Femur (tissue), 1 donor: ENCODE measurements at places on chromosomes 5 and 9.

GRCh38 chr5:106875591-106876297 is 795.0 kb downstream of the EFNA5 start:
- no peak for DNase-seq

DNA sequence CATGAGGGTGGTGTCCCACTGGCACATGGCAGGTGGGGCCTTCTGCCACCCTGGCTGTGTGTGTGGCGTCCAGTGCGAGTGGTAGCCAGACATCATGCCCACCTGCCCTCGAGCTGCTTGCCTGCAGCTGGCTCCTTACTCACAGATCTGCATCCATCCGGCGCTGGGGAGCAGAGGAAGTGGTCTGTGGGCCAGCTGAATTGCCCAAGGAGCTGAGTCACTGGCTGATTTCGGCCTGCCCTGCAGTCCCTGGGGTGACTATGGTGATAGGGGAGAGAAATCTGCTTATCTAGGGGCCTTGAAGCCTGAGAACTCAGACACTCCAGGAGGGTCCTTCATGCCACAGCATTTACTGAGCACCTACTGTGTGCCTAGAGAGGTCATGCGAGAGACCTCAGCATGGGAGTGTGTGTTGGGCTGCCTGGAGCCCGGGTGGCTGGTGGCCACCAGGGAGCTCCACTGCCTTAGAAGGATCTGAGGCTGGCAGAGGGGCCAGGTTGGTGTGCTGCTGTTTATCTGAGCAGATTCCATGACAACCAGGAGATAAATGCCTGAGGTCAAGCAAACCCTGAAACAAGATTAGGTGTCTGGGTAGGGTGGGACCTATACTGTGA is 57.1 kb downstream of the SLC22A5 start:
- DNase-seq = peak; percentile 83

DNA sequence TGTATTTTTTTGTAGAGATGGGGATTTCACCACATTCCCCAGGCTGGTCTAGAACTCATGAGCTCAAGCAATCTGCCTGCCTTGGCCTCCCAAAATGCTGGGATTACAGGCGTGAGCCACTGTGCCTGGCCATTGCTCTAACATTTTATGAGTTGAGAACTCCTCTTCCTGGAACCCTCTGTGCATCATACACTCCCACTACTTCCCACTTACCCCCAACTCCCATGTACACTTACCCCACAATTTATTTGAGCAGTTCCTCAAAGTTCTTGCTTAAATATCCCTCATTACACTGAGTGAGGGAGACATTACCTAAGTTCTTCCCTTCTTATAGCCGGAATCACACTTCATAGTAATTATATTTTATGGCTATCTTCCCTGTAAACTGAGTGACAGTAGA is 42.9 kb upstream of the GALNT10 start:
- no peak for DNase-seq

DNA sequence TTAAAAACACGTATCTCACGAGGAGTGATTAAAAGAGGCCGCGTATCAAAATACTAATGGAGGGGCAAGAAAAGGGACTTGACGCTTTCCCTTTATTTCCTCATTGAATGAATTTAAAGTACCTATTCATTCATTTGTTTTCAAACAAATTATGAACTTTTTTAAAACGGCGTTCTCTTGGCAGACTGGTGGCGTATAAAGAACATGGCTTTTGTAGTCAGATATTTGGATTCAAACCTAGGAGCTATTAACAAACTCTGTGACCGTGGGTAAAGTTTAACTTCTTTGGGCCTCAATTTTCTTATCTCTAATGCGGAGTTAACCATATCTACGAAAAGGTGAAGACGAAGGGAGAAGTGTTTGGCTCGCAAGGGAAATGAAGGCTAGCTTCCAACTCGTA is 876 bp downstream of the CAAP1 start:
- DNase-seq = no peak

GRCh38 chr9:116366241-116366640 is 212.7 kb downstream of the PAPPA start:
- no peak for DNase-seq

DNA sequence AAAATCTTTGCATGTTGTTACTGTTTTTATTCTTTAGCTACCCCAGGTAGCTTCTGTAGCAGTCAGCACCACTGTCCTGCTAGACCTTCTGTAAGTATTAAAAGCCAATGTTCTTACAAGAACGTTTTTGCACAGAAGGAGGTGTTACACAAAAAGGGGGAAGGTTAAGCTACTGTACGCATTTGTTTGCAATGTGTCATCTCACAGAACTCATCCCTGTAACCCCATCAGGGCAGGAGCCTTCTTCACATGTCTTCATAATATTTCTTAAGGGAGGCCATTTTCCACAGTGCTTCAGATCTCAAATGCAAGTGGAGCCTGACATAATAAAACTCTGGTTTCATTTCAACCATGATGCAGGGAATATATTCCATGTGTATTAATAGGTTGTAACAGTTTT is 67.9 kb downstream of the OSMR start:
- no peak for DNase-seq

GRCh38 chr9:89732295-89732938 is 127.6 kb downstream of the GADD45G start:
- DNase-seq = no peak

GRCh38 chr9:34651321-34651720 is 664 bp upstream of the IL11RA start:
- DNase-seq = no peak

DNA sequence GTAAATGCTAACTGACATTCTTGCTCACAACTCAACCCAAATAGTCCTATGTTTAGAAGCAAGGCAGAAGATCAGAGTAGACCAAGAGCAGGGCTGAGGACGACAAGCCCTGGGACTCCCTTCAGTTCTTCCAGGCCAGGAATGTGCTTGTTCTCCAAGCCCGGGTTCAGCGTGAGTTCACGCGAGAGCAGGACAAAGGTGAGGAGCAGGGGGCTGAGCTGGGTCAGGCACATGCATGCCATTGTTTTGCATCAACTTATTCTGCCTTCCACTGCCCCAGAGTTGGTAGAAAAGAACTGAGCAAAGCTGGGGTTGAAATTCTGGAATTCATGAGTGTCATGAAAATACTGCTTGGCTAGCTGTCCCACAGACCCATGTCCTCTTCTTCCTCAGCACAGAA is 206.5 kb downstream of the PAX5 start:
- DNase-seq = no peak

DNA sequence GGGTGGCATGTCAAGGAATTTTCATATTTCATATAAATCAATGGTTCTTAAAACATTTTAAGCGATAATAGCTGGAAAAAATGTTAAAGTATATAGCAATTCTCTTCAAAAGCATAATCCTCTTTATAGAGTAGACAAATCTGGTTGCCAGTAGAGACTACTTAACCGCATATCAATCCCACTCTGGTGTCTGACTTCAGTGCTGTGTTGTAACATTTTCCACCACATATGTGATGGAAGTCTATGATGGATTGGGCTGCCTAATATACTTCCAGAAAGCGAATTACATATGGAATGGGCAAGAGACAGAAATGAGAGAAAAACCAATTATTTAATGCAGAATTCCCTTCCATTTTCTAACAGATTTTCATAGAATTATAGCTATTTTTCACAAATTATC is 54.3 kb downstream of the FBN2 start:
- no peak for DNase-seq

DNA sequence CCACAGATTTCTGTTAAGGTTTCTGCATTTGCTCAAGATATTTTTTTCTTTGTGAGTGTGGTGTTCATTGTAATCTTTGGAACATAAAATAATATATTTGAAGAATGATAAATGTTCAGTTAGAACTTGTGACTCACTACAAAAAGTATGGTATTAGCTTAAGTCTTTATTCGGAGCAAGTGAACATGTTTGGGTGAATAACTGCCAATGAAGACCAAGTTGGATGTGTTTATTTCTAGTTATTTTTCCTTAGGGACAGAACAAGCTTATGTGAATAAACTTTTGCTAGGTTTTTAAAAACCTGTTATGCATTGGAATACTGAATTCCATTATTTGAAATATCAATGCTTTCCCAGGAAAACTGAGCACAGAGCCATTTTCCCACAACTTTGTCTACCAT is 418.6 kb downstream of the SLCO4C1 start:
- no peak for DNase-seq

- peak; percentile 45 for DNase-seq
Observed at GRCh38 chr9:109856785-109857184, 76.8 kb downstream of the PALM2AKAP2 start.

- no peak for DNase-seq
Observed at GRCh38 chr9:78746010-78746409, 449.1 kb downstream of the PSAT1 start.

- no peak for DNase-seq
Observed at GRCh38 chr9:132945186-132946130, 1.0 kb upstream of the TSC1 start.

GRCh38 chr5:126780165-126780827 is 3.4 kb downstream of the LMNB1 start:
- peak; percentile 61 for DNase-seq

DNA sequence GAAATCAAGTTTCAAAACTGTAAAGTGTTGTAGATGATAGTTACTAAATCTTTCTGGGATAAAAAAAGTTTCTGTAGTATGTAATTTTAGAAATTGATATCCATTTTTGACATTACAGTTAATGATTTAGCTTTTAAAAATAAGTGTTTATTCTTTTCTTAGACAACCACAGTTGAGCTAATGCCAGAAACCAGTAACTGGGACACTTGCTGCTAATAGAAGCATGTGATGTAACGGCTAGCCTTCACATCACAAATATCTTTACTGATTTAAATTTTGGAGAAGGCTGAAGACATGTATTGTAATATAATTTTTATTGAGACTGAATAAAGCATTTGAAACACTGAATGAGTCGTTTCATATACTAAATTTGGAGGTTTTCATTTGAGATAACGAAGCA is 18.8 kb downstream of the CSNK1G3 start:
- DNase-seq = no peak

DNA sequence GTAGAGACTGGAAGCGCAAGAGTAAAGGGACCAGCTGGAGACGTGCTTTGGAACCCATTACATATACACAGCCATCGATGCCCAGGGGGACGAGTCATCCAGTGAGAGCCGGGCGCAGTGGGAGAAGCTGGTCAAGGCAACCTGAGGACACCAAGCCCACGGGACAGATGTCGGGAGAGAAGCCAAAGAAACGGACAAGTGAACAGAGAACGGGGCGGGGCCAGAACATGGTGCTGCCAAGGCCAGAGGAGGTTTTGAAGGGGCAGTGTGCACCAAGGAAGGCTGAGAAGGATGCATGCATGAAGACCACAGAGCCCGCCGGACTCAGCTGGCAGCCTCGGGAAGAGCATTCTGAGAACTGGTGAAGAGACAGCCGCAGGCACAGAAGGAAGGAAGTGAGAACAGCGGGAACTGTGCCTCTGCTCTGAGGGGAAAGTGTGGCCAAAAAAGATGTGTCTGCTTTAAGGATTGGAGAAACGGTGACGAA is 20.3 kb downstream of the CAMSAP1 start:
- DNase-seq = no peak

DNA sequence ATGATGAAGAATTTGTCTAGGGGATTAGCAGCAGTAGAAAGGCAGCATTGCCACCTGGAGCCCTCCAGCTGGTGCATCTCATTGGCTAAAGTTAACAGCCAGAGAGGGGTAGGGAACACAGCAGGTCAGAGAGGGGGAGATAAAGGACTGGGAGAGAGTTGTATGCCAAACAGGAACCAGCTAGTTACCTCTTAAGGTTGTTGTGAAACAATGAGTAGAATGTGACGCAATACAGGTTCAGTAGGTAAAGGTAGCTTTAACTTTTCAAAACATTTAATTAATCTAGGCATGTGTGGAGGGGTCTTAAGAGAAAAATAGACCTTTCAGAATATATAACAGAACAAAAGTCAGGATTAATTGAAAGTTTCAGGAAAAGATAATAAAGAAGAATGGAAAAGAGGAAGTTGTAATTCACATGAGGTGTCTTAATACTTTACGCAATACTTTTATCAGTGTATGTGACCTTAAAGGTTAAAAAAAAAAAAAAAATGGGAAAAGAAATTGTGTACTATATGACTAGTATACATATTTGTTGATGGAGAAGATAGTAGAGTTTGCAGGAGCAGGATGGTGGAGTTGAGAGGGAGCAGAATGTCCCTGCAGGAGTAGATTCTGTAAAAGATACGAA is 14.3 kb downstream of the FBXO38 start:
- DNase-seq = no peak

DNA sequence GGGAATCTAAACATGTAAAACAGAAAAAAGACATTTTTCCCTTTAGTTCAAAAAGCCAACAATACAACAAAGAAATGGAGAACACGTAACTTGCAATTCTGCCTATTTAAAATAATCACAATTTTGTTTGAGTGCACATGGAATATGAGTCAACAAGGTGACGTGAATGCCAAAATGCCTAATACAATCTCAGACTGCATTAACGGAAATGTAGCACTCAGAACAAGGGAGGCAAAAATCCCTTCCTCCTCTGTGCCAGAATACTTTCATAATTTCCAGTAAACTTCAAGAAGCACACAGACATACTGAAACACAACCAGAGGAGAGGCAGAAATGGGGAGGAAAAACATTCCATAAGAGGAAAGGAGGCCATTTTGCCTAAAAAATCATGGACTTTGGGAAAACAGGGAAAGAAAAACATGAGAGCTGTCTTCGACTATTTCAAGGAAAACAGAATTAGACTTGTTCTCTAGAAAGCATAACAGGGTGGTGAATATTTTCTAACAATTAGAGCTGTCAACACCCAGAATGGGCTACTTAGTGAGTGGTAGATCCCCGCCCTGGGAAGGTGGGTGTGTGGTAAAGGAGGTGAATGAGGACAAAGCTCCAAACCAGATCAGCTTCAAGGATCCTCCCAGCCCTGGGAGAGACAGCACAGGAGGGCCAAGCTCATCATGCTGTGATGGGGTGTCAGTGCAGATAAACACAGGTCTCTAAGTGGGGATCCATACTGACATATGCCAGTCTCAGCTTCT is 48.2 kb downstream of the ABCA1 start:
- no peak for DNase-seq

- DNase-seq = no peak
Observed at GRCh38 chr9:90858457-90858901, 56.9 kb downstream of the SYK start.

GRCh38 chr9:110874963-110875674 is 163.2 kb downstream of the LPAR1 start:
- DNase-seq = peak; percentile 68

- no peak for DNase-seq
Observed at GRCh38 chr9:133735931-133736330, 2.2 kb downstream of the SARDH start.

- no peak for DNase-seq
Observed at GRCh38 chr9:113313261-113313660, 10.1 kb upstream of the RNF183 start.
